ENCODE measurements at places on chromosomes 4 and X.

- DNase-seq, result no peak
These were observed 52.6 kb downstream of the RPS3A start for GRCh38 chr4:151152028-151152427.

DNA sequence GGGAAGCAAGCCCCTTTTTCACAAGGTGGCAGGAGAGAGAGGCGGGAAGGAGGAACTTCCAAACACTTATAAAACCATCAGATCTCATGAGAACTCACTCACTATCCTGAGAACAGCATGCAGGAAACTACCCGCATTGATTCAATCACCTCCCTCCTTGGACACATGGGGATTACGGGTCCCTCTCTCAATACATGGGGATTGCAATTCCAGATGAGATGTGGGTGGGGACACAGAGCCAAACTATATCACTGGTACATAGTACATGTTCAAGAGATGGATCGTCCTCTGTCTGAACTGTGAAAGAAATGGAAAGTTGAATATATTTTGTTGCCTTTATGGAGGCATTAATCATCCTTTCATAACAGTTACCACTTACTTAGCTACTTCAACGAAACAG is 12.8 kb downstream of the EREG start:
- no peak for DNase-seq

DNA sequence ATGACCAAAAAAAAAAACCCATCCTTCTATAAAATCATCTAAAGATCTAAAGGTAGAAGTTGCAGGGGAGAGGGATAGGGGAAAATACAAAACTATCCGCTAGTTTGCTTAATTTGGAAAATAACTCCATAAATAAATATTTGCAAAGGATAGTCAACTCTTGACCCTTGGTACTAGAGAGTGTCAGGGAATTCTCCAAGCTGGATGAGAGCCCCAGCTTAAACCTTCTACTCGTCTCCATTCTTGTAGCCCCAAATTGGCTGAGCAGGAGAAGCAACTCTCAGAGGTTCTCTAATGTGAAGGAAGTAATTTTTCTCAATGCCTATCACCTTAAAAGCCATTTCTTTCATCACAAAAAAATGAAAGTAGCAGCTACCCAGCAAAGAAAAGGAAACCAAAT is 35.2 kb downstream of the ACSL4 start:
- no peak for DNase-seq

- DNase-seq, result no peak
These were observed 7.0 kb downstream of the PALLD start for GRCh38 chr4:168503652-168504362.

- DNase-seq, result no peak
These were observed 2534.9 kb downstream of the PCDH7 start for GRCh38 chr4:33255094-33255493.

DNA sequence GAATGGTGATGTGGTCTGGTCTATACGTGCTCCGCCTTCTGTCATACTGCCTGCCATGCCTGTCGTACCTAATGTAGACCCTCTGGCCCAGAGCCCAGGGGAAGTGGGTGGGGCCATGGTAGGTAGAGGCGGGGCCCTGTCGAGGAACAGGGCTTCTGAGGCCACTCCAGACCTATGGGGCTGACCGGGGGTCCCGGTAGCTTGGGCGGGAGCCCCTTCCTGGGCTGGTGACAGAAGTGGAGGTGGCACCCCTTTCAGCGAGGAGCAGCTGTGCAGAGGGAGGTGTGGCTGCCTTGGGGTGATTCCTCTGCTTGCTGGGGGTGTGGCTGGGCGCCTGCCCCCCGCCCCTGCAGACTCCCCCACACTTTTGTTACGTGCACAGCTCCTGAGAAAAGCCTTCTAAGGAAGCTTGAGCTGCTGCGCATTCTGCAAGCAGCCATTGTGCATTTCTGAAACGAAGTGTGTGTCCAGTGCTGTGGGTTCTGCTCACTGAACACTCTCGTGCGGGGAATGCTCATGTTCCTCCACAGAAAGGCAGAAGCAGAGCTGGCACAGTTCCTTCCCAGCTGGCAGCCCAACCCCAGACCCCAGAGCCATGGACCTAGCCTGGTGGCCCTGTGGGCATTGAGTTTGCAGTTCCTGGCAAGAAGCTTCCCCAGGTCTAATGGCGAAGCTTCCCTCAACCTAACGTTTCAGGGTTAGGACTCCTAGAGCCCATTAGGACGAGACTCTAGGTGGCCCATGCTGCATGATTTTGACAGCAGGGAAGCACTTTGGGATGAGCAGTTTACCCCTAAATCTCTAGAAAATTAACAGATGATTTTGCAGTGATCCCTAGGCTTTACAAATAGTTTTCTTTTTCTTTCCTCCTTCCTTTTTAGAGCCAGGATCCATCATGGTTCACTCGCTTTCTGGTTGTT is 72.7 kb upstream of the HGFAC start:
- DNase-seq, result no peak

- no peak for DNase-seq
These were observed 137.2 kb downstream of the DIPK2B start for GRCh38 chrX:45063319-45064095.

- DNase-seq, result no peak
These were observed 96.3 kb downstream of the TBL1X start for GRCh38 chrX:9561199-9561598.

DNA sequence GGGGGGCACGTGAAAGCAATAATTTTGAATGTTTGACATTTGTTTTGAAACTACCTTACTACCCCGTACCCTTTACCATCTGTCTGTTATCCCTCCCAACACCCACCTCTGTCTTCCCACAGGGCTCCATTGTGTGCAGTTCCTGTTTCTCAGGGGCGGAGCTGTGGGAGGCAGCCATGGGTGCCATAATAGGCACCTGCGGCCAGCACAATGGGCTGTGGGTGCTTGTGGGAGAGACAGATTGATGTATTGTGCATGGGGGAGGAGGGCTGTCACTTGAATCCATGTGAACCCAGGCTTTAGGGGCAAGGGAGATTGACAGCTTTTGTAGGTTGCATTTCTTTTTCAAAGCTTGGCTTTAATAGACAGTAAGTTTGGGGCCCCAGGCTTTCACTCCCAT is 122.6 kb upstream of the CXorf66 start:
- no peak for DNase-seq

DNA sequence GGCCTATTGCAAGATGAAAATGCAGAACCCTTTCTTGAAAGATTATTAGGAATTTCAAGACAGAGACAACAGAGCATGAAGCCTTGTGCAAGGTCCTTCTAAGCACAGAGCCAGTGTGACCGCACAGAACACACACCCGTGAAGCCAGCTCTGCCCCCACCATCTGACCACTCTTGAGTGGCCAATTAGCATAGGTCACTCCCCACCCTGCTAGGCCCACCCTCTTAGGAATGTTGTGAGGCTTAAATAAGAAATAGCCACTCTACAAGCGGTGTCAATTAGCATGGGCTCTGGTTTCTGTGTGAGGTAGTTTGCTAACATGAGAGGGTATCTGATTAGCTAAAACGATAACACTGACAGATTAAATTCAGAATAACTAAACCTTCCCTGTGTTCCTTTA is 152.9 kb downstream of the PTTG2 start:
- no peak for DNase-seq

DNA sequence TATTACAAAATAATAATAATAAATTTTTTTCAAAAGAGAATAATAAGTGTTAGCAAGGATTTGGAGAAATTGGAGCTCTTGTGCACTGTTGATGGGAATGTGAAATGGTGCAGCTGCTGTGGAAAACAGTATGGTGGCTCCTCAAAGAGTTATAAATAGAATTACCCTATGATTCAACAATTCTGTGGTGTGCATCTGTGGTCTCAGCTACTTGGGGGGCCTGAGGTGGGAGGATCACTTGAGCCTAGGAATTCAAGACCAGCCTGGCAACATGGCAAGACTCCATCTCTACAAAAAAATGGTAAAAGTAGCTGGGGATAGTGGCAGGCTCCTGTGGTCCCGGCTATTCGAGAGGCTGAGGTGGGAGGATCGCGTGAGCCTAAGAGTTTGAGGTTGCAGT is 19.6 kb downstream of the MND1 start:
- no peak for DNase-seq

GRCh38 chr4:148692242-148692641 is 250.0 kb upstream of the NR3C2 start:
- no peak for DNase-seq

GRCh38 chr4:3702561-3703221 is 63.5 kb upstream of the ADRA2C start:
- no peak for DNase-seq

DNA sequence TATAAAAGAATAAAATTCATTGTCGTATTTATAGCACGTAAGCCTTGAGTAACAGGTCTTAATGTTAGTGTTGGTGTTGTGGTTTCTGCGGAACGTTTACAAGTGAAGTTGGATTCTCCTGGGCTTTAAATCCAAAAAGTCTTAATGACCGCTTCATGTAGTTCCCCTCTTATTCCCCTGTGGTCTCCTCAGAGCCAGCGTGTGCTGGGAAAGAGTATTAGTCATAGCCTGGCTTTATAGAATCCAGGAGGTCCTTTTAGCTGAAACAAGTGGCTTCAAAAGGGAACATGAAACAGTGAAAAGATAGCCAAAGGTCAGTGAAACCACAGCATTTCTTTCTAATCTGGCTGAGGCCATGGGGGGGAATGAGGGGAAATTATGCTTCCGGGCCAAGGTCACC is 79.1 kb downstream of the CLCN4 start:
- no peak for DNase-seq

GRCh38 chrX:118761939-118762707 is 34.7 kb downstream of the IL13RA1 start:
- DNase-seq, result no peak

DNA sequence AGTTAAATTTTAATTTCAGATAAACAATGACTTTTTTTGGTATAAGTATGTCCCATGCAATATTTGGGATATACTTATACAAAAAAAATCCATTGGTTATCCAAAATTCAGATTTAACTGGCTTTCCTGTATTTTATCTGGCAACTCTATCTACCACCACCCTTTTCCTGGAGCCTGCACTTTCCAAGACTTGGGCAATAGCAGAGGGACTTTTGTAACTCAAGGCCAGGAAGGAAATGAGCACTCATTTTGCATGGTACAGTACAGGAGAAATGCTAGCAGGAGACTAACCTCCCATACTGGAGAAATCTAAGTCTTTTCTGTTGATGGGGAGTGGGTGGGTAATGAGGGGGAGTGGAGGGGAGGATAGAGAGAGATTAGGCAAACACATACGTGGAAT is 37.7 kb upstream of the PLAC1 start:
- DNase-seq, result no peak

DNA sequence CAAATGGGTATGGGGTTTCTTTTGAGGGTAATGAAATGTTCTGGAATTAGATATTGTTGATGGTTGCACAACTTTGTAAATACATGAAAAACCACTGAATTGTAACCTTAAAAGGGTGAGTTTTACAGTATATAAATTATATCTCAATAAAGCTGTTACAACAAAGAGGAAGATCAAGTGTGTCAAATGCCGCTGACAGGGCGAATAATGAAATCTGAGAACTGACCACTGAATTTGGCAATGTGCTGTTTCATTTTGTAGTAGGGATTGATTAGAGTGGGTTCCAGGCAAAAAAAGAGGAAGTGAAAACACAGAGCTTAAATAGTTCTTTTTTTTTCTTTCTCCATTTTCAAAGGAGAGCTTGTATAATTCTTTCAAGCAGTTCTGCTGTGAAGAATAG is 161.1 kb upstream of the NAP1L5 start:
- no peak for DNase-seq

DNA sequence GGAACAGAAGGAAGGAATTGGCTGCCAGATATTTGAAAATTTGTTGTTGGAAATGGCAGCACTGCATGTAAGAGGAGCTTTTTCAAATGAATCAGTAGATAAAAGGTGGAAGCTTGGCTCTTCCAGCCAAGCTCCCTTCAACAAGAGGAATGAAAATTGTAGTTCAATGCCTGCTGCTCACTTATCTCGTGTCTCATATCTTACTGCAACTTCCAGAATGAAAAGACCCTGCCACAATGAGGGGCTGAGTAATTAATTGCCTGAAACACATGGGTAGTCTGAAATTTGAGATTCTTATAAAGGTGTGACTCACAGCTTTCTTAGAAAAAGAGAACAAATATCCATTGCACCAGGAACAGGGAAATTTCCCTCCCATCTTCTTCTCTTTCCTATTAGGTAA is 53.0 kb downstream of the HAND2 start:
- no peak for DNase-seq

DNA sequence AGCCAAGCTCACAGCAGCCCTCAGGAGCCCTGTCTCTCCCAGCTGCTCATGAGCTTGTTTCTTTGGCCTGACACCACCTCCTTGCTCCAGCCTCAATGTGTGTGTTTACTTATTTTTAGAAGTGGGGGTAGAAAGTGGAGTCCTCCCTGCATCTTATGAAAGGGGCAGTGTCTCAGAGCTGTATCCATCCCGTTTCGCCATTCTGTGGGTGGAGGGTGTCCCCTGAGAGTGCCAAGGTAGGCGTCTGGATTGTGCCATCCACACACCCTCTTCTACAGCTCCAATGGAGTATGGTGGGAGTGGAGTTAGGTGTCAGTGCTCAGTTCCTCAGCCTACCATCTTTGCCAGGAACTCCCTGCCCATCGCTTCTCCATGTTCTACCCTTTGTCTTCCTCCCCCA is 8.3 kb downstream of the SPON2 start:
- no peak for DNase-seq

- no peak for DNase-seq
These were observed 6.4 kb downstream of the MTM1 start for GRCh38 chrX:150574559-150575418.

- no peak for DNase-seq
These were observed 1329.5 kb upstream of the TENM3 start for GRCh38 chr4:180913750-180914149.
